ENCODE measurements at places on chromosomes 3 and 15.
A peak's percentile ranks its signal among the peaks of the same experiment; 100 is the strongest.

DNA sequence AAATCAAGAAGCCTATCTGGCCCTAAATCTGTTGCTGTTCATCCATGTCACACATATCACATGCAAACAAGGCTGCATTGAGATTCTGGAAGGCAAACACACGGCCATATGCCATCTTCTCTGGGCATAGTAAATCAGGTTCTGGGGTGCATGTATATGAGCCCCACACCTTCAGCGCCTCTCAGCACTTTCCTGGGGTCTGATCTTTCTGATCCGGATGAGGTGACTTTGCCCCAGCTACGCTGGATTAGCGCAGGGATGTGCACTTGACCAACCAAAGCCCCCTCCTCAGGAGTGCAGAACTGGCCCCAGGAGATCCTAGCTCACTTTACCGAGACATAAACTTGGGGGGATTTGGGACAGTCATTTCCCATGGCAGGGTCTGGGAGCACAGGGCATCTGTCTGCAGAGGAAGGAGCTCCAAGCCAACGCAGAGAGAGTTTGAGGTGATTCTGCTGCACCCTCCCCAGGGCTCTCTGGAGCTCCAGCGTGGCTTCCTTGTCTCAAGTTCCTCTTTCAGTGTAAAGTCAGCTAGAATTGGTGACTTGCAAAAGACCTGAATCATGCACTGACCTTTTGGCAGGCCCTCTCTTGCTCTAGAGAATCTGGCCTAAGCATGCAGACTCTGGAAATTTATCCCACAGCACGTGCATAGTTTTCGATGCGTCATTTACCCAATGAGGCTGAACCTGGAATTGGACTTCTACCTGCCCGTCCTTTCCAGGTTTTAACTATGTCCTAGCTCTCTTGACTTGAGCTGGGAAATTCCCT, 63.5 kb upstream of the KLF13 start:
- no peak for DNase-seq

DNA sequence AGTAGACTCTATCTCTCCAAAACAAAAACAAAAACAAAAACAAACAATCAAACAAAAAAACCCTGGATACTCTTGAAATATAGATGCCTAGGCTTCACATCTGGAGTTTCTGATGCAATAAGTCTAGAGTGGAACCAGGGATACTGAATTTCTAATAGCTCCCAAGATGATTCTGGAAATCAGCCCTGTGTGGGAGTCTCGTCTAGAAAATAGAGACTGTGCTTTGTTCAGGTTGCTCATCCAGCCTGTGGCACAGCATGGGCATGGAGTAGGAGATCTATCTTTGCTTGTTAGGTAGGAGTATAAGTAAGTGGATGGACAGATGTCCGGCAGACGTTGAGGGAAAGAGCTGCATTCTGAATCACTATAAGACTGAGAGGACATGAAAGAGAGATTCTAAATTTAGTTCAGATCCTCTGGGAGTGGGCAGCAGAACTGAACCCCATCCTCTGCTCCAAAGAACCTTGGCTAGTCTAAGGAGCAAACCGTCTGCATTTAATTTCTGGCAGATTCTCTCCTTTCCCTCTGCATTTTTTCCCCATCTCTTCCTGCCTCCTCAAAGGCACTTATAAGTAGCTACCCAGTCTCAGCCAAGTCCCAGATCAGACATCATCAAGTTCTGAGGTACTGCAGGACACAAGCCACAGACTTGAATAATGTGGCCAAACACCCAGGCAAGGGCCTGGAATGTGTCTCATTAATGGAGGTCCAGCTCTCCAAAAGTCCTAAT, 92.6 kb upstream of the STRIT1 start:
- DNase-seq, result no peak

- peak; percentile 87 for DNase-seq
Measured at GRCh38 chr15:60605879-60606307, 127.0 kb upstream of the ICE2 start.

DNA sequence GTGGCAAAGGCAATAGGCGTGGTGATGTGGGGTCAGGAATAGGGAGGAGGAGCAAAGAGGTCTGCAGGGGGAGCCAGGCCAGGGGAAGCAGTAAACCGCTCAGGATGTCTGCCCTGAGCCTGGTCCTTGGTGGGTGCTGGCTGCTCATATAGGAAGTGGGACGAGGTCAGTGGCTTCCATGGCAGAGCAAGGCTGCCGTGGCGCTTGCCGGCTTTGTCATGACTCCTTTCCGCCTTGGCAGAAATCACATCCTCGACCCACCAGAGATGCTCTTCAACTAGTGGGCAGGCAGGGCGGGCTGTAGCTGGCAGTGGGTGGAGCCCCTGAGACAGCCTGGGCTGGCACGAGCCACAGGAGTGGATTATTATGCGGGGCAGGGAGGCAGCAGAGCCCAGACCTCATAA, 13.1 kb upstream of the SKOR1 start:
- no peak for DNase-seq

DNA sequence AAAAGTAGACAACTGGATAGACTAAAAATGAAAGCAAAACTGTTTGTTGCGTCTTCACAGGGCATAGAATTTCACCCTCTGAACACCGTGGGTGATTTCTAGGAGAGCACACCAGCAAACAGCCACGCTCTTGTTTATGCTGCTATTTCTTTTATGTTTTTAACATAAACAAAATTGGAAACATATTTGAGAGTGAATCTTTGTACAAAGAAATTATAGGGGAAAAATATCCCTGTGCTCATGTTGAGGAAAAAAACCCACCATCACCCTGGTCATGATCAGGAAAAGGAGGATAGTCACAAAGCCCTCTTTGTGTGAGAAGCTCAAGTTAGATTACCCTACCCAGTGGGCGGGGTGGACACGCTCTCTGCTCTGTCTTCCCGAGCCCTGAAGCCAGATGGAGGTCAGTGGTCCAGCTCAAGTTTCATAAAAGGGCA, 313.3 kb downstream of the SATB1 start:
- peak; percentile 25 for DNase-seq

- DNase-seq, result no peak
Measured at GRCh38 chr15:49824775-49825099, 203.9 kb downstream of the DTWD1 start.

GRCh38 chr3:40679290-40679689, 154.5 kb downstream of the ZNF621 start:
- DNase-seq, result no peak

- DNase-seq, result peak; percentile 34
Measured at GRCh38 chr3:141051443-141052200, 475 bp downstream of the SPSB4 start.

DNA sequence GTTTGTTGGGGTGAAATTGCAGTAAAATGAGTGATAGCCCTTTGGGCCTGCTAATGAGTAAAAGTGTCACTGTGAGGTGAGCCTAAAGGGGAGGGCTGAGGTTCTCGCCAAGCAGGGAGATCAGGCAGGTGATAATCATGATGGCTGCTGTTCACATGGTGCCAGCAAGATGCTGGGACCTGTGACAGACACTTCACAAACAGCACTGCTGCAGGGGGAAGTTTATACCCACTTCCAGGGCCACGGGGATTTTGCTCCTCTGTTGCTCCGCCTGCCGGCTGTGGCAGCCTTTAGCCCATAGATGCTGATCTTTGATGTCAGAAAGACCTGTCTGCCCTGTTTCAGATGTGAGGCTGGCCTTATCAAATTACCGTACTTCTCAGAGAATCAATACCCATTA, 96.7 kb downstream of the SV2B start:
- DNase-seq, result no peak

- DNase-seq, result no peak
Measured at GRCh38 chr15:57297163-57297593, 79.1 kb upstream of the CGNL1 start.

GRCh38 chr3:178169421-178169820, 366.8 kb upstream of the KCNMB2 start:
- DNase-seq, result no peak

- no peak for DNase-seq
Measured at GRCh38 chr15:57256939-57257338, 119.4 kb upstream of the CGNL1 start.

DNA sequence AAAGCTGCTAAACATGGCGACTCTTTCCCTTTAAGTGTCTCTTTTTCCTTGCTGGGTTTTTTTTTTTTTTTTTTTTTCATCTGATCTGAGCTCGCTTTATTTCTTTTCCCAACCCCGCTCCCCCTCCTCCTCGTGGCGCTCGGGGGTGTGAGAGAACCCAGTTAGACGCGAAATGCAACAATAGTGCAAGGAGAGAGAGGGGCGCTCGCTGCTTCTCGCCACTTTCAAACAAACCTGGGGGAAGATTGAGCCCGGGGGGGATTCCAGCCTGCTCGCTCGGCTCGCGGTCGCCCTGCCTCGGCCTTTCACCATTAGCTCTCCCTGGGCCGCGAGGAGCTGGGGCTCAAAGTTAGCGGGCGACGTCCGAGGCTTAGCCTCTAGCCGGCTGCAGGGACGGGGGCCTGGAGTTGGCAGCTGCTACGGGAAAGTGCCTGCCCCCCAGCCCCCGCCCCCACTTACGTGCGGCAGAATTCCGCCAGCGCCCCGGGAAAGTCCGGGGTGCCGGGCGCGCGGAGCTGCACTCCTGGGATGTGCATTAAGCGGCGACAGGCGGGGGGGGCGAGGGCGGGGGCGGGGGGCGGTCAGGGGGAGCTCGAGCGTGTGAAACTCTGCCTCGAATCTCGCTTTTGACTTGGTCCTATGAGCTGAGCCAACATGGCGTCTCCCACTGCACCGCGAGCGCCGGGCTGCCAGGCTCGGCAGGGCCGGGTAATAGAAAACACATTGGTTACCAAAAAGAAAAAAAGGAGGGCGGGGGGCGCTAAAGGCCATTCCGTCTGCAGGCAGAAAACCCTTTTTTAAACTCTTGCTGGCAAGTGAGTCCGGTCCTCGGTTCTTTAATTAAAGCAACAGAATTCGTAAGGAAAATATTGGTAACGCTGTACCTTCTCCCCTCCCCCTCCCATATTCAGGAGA, 10.4 kb downstream of the NR2F2 start:
- peak; percentile 79 for DNase-seq

GRCh38 chr3:111648991-111649579, 53.9 kb upstream of the ZBED2 start:
- DNase-seq, result no peak

DNA sequence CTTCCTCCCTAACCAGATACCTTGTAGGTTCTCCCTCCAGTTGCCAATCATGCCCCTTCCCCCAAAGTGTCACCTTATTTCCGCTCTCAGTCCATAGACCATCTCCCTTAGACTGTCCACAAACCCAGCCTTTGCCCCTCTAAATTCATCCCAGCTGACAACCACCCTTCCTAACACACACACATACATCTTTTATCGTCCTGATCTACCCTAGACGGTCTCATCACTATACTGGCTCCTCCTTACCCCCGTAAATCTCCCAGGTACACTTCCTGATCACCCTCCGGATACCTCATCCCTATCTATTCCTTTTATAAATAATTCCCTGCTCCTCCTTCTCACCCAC, 828 bp downstream of the THOC7 start:
- no peak for DNase-seq

DNA sequence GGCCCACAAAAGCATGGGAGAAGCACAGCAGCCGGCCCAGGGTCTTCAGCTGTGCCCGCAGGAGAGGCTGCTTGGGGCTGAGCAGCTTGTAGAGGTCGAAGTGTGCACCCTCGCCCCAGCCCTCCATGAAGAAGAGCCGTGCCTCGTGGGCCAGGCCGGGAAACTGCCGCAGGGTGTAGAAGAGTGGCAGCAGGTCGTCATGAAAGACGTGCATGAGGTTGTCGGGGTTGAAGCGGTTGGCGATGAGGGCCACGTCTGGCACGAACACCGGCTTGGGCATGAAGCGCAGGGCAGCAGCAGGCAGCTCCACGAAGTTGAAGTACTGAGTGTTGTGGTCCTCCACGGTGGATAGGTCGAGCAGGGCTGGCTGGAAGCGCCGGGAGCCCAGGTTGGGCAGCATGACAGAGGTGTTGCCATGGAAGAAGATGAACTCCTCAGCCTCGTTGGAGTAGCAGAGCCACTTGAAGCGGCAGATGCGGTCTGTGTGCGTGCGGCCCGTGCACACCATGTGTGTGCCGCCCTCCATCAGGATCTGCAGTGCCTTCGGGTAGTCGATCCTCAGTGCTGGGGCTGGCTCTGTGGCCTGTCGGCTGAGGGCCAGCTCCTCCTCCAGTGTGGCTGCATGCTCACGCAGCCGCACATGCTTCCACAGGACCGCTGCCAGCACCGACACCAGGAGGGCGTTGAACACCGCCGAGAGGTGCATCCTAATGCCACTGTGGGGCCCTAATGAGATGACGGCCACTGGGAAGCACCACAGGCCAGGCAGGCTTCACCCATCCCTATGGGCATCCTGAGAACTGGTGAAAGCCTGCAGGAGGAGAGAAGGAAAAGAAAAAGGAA, 24.9 kb downstream of the POMGNT2 start:
- no peak for DNase-seq

GRCh38 chr15:91975241-91975978, 121.9 kb downstream of the SLCO3A1 start:
- DNase-seq, result no peak

GRCh38 chr3:177439694-177440269, 242.5 kb upstream of the TBL1XR1 start:
- DNase-seq, result no peak

- peak; percentile 66 for DNase-seq
Measured at GRCh38 chr3:188914552-188914951, 257.2 kb upstream of the TPRG1 start.

DNA sequence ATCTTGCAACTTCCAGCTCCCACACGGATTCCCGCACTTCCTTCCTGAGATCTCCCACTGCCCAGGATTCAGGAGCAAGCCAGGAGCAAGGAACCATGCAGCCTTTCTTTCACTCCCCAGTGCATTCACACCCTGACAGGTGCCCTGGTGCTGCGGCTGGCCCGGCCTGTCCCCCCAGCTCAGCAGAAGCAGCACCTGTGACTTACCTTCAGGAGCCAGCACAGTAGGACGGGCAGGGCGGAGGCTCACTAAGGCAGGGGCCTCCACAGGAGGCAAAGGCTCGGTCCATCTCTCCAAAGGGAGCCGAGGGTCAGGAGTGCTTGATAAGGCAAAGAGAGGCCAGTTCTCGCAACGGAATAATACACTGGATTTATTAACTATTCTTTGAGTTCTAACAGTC, 4.8 kb downstream of the ANKRD63 start:
- no peak for DNase-seq

DNA sequence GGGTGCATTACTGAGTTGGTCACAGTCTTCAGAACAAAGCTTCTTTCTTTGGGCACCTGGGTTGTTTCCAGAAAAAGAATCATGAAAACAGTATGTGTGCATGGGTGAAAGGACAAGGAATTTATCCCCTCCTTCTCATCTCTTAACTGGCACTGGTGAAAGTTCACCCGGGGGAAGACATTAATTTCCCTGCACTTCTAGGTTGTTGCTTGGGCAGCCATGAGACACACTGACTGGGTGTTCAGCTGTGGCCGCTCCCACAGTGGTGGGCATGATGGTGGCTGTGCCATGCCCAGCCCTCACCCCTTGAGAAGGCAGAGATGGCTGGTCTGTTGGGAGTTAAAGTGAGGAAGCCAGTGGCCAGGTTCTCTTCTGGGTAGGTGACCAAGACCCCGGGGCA, 16.6 kb upstream of the KY start:
- no peak for DNase-seq

GRCh38 chr3:158728061-158728377, 4.2 kb downstream of the RARRES1 start:
- DNase-seq, result no peak

All from fibroblast of skin of scalp (primary cell).